ENCODE measurements at places on chromosomes 6 and 20. TPM values are rescaled to one million over a fixed set of nuclear protein-coding genes. Genes with fewer than 3 reads are reported as not detected.

DNA sequence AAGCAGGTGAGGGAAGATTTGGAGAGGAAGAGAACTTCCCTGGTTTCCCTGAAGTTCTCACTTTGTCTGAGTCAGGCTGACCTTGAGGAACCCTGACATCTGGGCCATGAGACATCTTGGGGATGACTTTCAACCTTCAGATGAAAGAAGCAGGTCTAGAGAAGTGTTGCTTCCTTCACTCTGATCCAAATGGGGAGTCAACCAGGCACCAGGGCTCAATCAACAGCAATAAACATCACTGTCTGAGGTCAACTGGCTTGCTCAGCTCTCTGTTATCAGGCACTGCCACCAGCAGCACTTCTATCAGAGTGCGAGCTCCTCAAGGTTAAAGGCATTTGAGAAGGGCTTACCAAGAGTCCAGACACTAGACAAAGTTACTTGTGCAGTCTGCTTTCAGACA, 6.3 kb downstream of the ACOT8 start:
- peaks cover 3% of the 10 kb centered on the region for H3K4me1 ChIP-seq
- no peaks in the 10 kb centered on the region for H3K27me3 ChIP-seq
- no peak overlapping the region for H3K27ac ChIP-seq
- no peak overlapping the region for H3K4me3 ChIP-seq
- no peak for DNase-seq

DNA sequence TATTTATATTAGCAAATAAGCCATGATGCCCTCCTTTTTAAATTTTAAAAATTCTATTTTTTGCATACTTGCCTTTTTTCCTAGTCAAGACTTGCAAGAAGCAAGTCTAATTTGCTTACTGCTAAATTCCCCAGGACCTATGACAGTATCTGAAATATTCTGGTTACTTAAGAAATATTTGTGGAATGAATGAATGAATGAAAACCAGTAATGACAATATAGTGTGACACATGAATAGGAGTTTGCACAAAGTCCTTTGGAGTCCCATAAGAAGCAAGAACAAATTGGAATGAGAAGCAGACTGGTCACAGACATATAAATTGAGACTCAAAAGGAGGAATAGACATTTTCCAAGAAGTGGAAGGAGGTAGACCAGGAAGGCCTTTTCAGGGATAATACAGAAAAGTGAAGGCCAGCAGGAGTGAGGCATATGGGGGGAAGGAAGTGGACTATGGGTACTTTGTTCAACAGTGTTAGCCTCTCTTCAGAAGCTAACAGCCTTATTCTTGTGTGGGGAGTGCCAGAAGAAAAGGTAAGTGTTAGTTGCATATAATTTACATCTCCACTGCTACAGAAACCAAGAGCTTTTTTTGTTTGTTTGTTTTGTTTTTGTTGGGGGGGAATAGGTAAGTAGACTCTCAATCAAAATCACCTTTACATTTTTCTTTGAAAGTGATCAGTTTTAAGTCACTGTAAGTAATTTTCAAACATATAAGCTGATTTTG, 93.6 kb upstream of the FAM184A start:
- no peak overlapping the region for H3K27ac ChIP-seq
- H3K27me3 ChIP-seq: no peaks in the 10 kb centered on the region
- H3K4me1 ChIP-seq: no peaks in the 10 kb centered on the region
- no peak overlapping the region for H3K4me3 ChIP-seq
- DNase-seq: no peak

DNA sequence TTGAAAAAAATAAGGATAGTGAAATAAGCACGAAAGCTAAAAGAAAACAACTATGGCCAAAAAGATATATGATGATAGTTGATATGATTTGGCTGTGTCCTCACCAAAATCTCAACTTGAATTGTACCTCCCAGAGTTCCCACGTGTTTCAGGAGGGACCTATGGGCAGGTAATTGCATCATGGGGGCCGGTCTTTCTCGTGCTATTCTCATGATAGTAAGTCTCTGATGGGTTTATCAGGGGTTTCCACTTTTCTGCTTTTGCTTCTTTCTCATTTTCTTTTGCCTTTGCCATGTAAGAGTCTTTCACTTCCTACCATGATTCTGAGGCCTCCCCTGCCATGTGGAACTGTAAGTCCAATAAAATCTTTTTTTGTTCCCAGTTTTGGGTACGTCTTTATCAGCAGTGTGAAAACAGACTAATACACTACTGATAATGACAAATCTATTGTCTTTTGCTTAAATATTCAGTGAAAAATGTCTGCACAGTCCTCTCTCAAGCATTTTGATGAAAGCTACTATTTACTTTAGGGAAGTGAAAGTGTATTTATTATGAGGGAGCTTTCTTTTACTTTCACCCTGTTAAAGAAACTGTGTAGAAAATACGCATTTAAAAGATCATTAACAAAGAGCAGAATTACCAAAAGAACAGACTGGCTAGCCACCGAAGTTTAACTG, 389.1 kb downstream of the HTR1B start:
- H3K27me3 ChIP-seq: no peaks in the 10 kb centered on the region
- no peak overlapping the region for H3K27ac ChIP-seq
- no peaks in the 10 kb centered on the region for H3K4me1 ChIP-seq
- no peaks in the 10 kb centered on the region for H3K36me3 ChIP-seq
- H3K4me3 ChIP-seq: no peak overlapping the region

DNA sequence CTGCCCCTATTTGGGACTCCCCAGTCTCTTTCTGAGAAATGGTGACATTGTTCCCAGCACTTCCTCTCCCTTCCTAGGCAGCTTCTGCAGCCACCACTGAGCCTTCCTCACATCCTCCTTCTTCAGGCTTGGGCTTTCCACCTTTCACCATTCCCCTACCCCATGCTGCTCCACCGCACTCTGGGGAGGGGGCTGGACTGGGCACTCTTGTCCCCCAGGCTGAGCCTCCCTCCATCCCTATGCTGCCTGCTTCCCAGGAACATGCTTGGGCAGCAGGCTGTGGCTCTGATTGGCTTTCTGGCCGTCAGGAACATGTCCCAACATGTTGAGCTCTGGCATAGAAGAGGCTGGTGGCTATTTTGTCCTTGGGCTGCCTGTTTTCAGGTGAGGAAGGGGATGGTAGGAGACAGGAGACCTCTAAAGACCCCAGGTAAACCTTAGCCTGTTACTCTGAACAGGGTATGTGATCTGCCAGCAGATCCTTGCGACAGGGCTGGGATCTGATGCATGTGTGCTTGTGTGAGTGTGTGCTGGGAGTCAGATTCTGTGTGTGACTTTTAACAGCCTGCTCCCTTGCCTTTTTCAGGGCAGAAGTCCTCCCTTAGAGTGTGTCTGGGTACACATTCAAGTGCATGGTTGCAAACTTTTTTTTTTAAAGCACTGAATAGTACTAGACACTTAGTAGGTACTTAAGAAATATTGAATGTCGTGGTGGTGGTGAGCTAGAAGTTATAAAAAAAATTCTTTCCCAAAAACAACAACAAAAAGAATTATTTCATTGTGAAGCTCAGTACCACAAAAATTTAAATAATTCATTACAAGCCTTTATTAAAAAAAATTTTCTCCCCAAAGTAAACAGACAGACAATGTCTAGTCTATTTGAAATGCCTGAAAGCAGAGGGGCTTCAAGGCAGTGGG, 2.1 kb upstream of the CDKN1A start:
- no peak overlapping the region for H3K4me3 ChIP-seq
- no peaks in the 10 kb centered on the region for H3K27me3 ChIP-seq
- peak overlapping the region; percentile 8 for H3K27ac ChIP-seq

DNA sequence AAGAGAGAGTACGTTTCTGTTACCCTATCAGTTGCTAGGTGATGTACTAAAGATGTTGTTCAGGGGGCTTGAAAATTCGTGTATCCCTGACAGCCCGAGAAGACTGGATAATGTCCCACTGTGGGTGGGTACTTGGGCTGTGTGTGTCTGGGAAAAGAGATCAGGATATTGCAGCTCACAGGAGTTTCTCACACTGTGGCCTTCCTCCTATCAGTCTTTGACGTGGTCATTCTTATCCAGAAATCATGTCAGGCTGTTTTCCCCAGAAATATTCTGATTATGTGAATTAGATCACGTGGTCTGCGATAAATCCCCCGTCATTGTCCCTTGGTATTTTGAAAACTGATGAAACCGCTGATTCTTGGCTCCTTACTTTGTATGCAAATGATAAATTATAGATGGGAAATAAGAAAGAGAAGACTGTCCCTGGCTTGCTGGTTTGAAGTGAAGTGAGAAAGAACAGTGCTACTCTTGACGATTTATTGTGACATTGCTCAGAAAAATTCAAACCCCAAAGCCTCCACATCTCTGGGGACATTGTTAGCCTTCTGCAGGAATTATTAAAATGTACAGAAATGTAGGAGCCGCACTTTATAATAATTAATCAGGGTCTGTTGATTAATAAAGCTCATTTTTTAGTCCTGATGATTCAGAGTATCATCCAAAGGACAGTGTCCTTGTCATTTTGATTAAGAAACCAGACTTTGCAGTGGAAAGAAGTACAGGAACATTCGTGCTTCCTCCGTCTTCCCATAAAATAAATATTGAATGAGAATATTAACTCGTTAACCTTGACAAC, 167.5 kb upstream of the TSHZ2 start:
- H3K4me3 ChIP-seq: no peak overlapping the region
- H3K27me3 ChIP-seq: no peaks in the 10 kb centered on the region
- no peaks in the 10 kb centered on the region for H3K36me3 ChIP-seq
- H3K27ac ChIP-seq: no peak overlapping the region

DNA sequence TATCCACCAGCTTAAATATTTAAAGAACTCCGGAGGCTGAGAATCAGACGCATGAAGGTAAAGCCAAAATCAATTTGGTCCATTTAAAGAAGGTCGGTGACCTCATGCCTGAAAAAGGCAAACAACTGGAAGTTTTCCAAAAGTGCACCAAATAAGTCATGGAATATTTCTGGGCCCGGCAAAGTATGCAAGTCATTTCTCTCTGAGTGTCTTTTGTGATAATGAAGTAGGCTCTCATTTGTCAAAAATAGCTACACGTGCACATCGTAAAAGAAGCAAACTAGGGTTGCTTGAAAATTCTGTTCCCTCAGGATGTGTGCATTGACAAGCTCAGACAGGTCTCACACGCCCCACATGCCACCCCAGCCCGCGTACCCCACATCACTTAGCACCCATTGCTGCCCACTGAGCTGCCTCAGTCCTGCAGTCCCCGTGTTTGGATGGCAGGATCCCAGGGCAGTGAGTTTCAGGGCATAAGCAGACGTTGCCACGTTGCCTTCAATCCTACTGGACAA, 20.5 kb upstream of the PYGB start:
- no peaks in the 10 kb centered on the region for H3K4me1 ChIP-seq
- no peak overlapping the region for H3K4me3 ChIP-seq
- H3K27me3 ChIP-seq: no peaks in the 10 kb centered on the region
- no peak overlapping the region for H3K27ac ChIP-seq

DNA sequence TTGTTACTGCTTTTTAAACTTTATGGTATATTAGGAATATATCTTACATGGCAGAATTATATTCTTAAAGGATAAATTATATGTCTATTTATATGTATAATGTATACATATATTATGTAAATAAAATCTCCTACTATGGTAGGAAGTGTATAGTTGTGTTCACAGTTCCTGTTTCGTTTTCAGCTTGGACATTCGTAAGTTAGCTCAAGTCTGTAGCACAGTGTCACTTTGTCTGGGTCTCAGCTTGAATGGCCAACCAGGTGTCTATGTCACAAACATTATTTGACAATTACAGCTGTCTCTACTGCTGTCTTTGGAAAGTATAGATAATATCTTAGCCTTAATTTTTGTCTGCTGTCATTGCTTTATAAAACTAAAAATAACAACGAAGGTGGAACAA, 303.9 kb downstream of the CDKAL1 start:
- H3K4me1 ChIP-seq: no peaks in the 10 kb centered on the region
- no peaks in the 10 kb centered on the region for H3K36me3 ChIP-seq

GRCh38 chr20:62631336-62632308, 10.7 kb upstream of the SLCO4A1 start:
- H3K36me3 ChIP-seq: no peaks in the 10 kb centered on the region
- H3K27me3 ChIP-seq: no peaks in the 10 kb centered on the region
- no peak overlapping the region for H3K4me3 ChIP-seq
- peaks cover 6% of the 10 kb centered on the region for H3K4me1 ChIP-seq
- no peak overlapping the region for H3K27ac ChIP-seq

- H3K4me3 ChIP-seq: no peak overlapping the region
- DNase-seq: no peak
- no peaks in the 10 kb centered on the region for H3K4me1 ChIP-seq
- H3K36me3 ChIP-seq: no peaks in the 10 kb centered on the region
- no peak overlapping the region for H3K27ac ChIP-seq
- no peaks in the 10 kb centered on the region for H3K27me3 ChIP-seq
Measured at GRCh38 chr6:13234130-13234529, 94.2 kb downstream of the TBC1D7 start.

Gene TNNC2
- not detected for total RNA-seq

Gene BMP2
- 8.7 TPM for total RNA-seq

DNA sequence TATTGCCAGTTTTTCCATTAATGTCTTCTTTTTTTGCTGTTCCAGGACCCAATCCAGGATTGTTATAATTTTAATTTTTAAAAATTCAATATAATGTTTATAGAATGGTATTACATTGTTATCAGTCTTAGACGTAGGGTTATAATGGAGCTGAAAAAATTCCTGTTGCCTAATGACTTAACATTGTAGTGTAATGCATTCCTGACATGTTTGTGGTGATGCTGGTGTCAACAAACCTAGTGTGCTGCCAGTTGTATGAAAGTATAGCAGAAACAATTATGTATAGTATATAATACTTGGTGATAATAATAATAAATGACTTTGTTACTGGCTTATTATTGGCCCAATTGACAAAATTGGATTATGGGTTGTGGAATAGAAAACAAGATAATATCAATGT, 30.4 kb downstream of the KIZ start:
- H3K36me3 ChIP-seq: no peaks in the 10 kb centered on the region
- no peaks in the 10 kb centered on the region for H3K27me3 ChIP-seq
- H3K27ac ChIP-seq: no peak overlapping the region
- no peaks in the 10 kb centered on the region for H3K4me1 ChIP-seq
- no peak overlapping the region for H3K4me3 ChIP-seq
- no peak for DNase-seq

Gene PNPLA1
- 0.19 TPM for total RNA-seq

DNA sequence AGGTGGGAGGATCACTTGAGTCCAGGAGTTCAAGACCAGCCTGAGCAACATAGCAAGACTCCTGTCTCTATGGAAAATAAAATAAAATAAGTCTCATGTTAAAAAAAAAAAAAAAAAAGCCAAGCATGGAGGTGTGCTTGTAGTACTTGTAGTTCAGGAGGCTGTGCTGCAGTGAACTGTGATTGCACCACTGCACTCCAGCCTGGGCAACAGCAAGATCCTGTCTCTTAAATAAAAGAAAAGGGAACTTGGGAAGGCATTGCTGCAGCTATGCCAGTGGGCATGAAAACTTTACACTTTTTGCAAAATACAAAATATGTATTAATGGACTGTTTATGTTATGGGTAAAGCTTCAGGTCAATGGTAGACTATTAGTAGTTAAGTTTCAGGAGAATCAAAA, 37.5 kb upstream of the REV3L start:
- no peaks in the 10 kb centered on the region for H3K36me3 ChIP-seq
- H3K27me3 ChIP-seq: no peaks in the 10 kb centered on the region
- no peak overlapping the region for H3K27ac ChIP-seq
- no peak for DNase-seq
- no peaks in the 10 kb centered on the region for H3K4me1 ChIP-seq
- no peak overlapping the region for H3K4me3 ChIP-seq

Gene ABHD16B
- total RNA-seq: not detected

Measured in kidney (tissue), 22 donors.